ENCODE measurements at places on chromosomes 3 and 15.

DNA sequence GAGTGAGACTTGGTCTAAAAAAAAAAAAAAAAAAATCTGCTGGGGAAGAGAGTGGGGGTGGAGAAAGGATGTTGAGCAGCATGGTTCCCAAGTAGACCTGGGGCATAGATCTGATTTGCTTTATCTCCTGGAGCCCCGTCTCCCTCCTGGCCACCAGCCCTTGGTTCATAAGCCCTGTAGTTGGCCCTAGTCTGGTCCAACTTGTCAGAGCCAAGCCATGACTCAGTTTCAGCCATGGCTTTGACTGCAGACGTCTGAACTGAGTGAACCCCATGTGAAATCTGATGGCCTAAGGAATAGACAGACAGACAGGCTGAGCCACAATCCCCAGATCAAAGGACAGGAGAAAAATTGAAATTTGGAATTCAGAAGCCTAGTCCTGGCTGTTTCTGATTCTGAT lies 2.0 kb upstream of the CILP start:
- no peak for DNase-seq

- peak; percentile 64 for DNase-seq
Observed at GRCh38 chr3:136247436-136247835, 2.7 kb upstream of the PCCB start.

- DNase-seq = peak; percentile 49
Observed at GRCh38 chr15:90362936-90363212, 10.8 kb downstream of the ZNF774 start.

DNA sequence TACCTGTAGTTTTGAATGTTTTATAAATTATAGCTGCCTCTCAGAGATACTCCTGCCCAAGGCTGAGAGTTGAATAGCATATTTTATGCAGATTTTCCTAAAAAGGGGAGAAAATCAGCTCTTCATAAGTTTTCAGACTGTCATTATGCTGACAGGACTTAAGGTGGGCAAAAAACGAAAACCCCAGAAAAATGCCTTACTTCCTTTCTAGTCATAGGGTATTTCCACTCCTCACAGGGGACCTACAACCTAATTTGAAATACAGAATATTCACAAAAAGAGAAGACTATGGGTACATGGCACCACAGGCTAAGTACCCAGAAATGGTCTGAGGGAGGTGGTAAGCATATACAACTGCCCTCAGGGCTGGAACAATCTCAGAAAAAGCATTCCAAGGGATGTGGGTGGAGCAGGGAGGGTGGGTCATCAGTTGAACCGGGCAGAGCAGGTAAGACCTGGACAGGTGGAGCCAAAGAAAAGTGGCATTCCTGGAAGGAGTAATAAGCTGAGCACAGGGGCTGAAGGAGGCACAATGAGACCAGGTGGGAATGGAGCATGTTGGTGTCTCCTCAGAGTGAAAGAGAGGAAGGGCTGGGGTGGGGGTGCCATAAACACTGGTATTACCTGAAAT lies 10.6 kb upstream of the OXSR1 start:
- no peak for DNase-seq

- DNase-seq = no peak
Observed at GRCh38 chr3:23075496-23075895, 127.6 kb upstream of the UBE2E2 start.

DNA sequence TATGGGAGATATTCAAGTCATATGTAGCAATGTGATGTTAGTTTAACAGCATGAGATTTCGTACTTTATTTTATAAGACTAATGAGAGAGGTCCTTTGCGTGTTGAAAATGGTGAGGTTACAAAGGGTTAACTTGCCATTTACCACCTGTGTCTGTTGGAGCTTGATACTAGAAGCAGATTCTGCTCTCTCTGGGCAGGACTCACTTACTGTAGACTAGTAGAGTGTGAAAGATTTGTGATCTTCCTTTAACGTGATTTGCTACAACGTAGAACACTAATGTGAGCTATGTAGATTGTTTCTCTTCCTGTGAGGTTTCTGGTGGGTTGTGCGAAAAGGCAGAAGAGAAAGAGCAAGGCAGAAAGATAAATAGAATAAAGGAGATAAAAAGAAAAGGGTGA lies 1.1 kb downstream of the TP63 start:
- no peak for DNase-seq

DNA sequence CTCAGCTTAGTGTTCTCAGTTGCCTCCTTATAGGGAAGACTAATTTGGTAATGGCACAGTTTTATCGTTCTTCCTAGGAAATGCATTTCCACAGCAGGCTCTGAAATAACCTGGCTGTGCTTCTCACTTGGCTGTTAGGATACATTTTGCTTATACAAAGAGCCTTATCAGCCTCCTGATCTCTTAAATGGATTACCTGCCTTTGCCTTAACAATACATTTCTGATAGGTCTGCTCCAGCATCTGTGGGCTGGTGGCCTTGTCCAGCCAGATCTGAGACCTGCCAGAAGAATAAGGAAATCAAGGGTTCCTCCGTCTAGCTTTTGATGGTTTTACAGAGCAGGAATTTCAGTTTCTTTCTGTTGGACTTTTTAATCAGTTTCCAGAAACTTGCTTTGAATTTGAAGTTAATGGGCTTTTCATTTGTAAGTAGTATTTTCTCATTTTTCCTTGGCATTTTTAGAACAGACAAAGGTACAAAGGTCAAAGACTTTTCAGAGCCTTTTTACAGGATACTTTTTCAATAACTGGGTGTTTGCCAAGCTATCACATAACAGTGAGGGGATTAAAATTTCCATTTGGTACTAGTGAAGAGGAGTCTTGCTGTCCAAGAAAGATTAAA lies 116.3 kb downstream of the AKAP13 start:
- no peak for DNase-seq

DNA sequence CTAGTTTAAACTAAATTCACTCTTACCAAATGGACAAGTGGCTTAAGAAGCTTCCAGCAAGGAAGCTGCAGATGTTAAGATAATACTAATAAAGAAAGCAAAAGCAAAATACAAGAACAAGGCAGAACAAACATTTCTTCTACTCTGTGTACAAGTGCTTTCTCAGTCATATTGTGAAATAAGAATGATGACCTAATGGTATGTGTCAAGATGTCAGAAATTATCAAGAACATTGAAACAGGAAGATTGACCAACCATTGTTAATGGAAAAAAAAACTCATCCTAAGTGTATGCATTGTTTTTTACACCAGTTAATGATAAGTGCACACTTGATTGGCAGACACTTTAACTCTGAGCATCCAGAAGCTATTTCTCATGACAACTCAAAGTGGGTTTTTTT lies 65.4 kb upstream of the P2RY1 start:
- no peak for DNase-seq

GRCh38 chr15:91967935-91968606 lies 114.6 kb downstream of the SLCO3A1 start:
- no peak for DNase-seq

- DNase-seq = no peak
Observed at GRCh38 chr3:31116651-31117050, 222.2 kb upstream of the GADL1 start.

- DNase-seq = no peak
Observed at GRCh38 chr3:50563867-50564266, 3.7 kb downstream of the C3orf18 start.

GRCh38 chr15:47750740-47751262 lies 33.5 kb downstream of the SEMA6D start:
- DNase-seq = no peak

DNA sequence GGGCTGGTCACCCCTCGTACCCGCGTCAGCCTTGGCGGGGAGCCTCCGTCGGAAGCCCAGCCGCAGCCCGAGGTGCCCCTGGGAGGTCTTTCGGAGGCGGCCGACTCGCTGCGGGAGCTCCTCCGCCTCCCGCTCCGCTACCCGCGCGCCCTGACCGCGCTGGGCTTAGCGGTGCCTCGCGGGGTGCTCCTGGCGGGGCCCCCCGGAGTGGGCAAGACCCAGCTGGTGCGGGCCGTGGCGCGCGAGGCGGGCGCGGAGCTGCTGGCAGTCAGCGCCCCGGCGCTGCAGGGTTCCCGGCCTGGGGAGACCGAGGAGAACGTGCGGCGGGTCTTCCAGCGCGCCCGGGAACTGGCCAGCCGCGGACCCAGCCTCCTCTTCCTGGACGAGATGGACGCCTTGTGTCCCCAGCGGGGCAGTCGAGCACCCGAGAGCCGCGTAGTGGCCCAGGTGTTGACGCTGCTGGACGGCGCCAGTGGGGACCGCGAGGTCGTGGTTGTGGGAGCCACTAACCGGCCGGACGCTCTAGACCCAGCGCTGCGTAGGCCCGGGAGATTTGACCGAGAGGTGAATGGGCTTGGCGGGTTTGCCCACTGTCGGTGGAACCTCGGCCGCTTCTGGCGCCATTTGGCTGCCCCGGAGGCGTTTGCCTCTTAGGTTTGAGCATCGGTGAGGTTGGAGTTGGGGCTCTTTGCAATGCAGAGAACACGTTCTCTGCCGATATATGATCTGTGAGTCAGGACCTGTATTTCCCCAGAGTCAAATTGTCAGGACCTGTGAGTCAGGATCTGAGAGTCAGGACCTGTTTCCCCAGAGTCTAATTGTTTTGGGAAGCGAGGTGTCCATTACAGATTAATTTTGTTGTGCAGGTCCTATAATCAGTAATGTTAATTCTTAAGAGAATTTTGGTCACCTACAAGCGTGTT lies 24.9 kb upstream of the GATM start:
- peak; percentile 68 for DNase-seq

- DNase-seq = no peak
Observed at GRCh38 chr3:150528354-150528797, 17.9 kb downstream of the SERP1 start.

- DNase-seq = no peak
Observed at GRCh38 chr3:132245552-132246142, 71.6 kb upstream of the ACP3 start.

DNA sequence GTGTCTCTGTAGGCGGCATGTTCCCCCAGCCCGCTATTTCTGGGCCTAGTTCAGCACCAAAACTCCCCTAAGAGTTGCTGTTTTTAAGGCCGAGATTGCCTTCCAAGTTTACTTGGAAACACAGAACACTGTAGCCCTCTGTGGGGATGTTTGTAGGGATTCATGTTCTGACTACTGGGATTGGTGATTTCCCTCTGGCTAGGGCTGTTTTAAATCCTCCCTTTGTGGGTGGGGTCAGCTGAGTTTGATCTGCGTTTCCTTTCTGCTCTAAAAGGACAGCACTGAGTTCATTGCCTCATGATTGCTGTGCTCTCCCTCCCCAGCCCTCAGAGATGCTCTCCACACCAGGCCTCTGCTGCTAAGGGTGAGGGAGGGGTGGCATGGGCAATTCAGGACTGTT lies 640.6 kb upstream of the DPPA4 start:
- peak; percentile 45 for DNase-seq

GRCh38 chr3:53597136-53597915 lies 102.9 kb downstream of the CACNA1D start:
- no peak for DNase-seq

GRCh38 chr3:3641877-3642455 lies 157.3 kb upstream of the LRRN1 start:
- DNase-seq = no peak

DNA sequence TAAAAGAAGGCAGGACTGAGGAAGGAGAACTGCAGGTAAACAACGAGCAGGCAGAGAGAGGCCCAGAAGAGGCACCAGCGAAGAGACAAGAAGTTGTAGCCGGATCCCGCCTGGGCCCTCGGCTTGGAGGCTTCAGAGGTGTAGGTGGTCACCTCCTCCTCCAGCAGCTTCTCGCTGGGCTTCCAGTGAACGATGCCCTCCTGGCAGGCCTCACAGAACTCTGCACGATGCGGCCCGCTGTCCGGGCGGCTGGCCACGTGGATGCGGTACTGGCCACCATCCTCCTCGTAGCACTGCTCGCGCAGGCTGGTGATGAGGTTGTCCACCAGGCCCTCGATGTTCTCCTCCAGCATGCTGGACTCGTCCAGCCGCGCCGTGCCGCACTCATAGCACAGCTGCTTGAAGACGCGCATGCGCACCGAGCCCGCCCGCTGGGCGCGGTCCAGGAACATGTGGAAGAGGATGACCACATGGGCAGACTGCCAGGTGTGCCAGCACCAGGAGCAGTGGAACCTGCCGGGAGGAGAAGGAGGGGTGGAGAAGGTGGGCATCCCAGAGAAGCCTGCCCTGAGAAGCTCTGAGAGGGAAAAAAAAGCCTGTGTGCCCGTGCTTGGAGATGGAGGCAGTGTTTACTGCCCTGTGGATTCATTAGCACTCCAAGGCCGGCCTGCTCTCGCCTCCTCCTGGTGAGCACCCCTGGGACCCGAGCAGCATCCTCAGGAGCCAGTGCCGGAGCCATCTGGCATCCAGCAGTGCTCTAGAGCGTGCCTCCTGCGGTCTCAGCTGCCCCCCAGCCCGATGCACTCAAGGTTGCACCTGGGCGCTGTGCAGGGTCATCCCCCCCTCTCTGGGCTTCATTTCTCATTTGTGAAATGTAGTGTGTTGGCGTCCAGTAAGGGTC lies 3.6 kb downstream of the RTP2 start:
- DNase-seq = no peak
